Stimulated activated CD8-positive, alpha-beta memory T cell treated with anti-CD3 and anti-CD28 coated beads, Interleukin-7, amount 100 ng/mL, for 1 hour (primary cell): ENCODE measurements at places on chromosomes 1 and 21.

DNA sequence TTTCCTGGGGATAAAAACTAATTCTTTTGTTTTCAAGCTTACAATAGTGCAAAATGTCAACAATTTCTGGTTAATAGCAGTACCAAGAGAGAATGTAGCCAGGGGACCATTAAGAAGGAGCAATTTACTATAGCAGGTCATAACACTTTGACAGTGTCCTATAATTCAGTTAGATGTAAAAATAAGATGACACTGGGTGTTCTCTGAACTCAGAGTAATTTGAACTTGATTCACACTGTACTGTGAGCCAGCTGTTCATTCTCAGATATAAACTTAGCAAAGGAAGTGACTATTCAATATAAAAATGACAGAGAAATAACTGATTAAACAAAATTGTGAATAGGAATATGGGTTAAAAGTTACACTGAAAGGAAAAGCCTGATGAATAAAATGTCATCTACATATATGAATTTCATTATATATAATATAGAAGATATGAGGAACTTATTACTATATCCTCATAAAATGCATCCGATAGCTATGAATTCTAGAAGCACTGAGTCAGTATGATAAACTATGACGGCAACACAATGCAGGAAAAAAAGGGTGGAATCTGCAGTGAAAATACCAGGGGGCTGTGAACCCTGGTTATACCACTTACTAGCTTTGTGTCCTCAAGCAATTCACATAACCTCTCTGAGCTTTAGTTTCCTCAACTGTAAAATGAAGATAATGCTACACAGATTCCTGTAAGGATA, 135.9 kb downstream of the ACBD6 start:
- no peak for DNase-seq

GRCh38 chr1:41689139-41689538, 204.7 kb upstream of the EDN2 start:
- DNase-seq, result no peak

DNA sequence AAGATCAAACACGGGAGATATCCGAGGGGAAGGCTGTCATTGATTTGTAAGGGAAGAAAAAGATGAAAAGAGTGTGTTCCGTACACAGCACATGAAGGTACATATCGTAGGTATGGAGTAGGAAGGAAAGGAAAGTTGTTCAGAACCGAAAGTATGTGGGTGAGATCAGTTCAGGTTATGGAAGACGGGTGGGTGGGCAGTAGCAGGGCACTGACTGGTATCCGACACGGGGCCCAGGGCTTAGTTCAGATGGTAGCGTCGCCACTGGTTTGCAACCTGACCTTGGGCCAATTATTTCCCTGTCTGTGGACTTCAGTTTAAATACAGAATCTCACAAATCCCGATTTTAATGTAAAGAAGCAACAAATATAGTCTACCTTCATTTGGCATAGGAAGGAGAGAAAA, 27.8 kb upstream of the A3GALT2 start:
- DNase-seq, result no peak

DNA sequence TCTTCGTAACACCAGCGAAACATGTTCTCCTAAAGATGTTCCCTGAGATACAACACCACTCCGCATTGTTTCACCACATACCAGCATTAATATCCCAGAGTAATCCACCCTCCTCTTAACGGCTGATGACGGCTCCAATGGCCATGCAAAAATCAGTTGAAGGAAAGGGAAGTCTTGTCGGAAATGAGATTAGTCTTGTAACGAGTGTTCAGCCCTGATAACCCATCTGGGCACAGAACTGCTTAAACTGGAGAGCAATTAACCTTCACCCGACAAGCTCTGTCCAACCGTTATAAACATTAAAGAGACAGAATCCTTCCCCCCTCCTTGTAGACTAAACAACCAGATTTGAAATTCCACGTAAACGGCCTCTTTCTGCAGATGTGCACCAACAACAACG, 21.9 kb downstream of the ERG start:
- DNase-seq, result no peak

GRCh38 chr1:116868385-116868784, 41.3 kb upstream of the PTGFRN start:
- DNase-seq, result no peak

DNA sequence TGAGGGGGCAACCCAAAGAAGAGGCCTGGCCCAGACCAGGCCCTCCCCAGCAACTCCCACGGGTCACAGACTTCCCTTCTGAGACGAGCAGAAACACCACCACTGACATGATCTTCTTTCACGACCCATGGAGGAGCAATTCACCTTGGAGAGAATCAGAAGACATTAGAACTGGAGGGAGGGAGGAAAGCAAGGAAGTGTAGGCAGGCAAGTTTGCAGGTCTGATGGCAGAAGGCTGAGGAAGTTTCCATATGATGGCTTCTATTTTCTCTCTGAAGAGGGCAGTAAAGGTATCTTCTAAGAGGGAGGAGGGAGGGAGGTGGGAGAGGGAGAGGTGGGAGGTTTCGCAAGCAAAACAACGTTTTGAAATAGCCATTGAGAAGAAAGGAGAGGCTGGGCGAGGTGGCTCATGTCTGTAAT, 1.4 kb upstream of the UBXN10 start:
- no peak for DNase-seq

- DNase-seq, result no peak
These were observed 250.3 kb downstream of the PTPRC start for GRCh38 chr1:198889101-198889500.

- no peak for DNase-seq
These were observed 111.7 kb downstream of the EPHB2 start for GRCh38 chr1:22822371-22822770.

GRCh38 chr1:199041173-199041914, 402.5 kb downstream of the PTPRC start:
- DNase-seq, result no peak

DNA sequence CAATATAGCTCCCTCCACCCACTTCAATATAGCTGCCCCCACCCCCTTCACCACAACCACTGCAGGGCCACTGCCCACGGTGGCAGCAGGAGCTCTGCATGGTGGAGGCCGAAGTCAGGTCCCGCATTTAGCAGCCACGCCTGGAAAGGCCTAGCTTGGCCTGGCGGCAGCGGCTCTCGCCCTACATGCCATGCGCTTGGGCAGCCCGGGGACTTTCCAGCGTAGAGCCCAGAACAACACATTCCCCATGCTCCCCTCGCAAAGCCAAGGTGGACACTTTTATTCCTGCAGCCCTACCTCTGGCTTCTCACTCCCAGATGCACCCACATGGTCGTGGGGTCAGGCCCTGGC, 37.1 kb downstream of the LHX4 start:
- DNase-seq, result no peak

GRCh38 chr1:224251741-224252146, 68.7 kb downstream of the DEGS1 start:
- no peak for DNase-seq

DNA sequence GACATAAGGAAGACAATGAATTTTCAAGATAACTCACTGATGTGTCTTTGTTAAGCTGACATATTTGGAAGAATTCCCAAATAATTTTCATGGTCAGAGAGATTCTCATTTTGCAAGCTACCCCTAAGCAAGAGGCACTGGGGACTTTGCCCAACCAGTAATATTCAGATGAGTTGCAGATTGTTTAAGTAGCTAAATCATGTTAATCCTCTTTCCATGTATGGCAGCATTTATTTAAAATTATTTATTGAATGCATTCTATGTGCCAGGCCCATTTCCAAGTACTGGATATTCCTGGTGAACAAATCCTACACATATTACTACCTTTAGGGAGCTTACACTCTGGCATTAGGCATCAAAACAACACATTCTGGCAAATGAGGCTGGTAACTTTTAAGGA, 56.5 kb upstream of the BACH1 start:
- DNase-seq, result no peak

- DNase-seq, result no peak
These were observed 39.5 kb downstream of the TOR3A start for GRCh38 chr1:179121159-179121938.

DNA sequence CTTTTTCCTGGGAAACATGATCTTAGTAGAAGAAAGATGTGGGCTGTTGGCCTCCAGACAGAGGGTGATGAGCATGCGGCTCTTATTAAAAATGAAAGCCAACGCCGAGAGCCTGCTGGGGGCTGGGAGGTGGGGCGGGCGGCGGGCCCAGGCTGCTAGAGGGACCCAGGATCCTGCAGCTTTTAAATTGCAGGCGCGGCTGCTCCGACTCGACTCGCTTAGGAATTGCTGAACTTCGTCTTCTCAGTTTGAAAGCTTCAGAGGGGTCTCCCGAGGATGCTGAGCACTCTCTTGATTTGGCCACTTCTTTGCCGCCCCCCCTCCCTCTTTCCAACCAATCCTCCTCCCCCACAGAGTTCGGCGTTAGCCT, 1.2 kb downstream of the AGPAT3 start:
- DNase-seq, result no peak

DNA sequence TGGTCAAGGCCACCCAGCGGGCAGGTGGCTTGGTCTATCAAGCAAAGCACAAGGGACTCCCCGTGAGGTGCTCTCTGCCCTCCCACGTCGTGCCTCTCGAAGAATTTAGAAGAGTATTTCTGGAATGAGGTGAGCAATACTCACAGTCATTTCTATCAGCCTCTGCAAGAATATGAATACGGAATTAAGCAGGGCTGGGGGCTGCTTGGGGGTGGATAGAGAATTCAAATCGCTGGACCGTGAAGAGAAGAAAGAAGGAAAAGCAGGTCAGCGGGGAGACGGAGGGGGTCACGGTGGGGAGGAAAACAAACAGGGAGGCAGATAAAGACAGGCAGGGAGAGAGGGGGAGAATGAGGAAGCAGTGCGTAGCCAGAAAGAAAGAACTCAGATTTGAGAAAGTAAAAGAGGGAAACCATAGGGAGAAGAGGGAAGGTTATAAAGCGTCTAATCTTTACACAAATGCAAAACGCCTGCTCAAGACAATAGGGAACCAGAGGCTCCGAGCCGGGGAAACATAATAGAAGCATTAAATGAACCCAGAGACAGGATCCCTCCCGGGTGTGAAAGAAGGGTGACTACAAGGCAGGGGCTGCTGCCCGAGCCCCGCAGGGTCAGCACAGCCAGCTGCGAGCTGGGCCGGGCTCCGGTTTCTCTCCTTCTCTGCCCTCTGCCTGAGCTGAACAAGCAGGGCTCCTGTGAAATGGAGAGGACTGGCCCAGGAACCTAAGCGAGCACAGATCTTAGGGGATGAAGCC, 2.1 kb upstream of the EDN2 start:
- DNase-seq, result no peak

GRCh38 chr1:153842006-153842471, 66.8 kb downstream of the SLC27A3 start:
- DNase-seq, result no peak

GRCh38 chr1:54866801-54867716, 19.9 kb downstream of the DHCR24 start:
- no peak for DNase-seq

DNA sequence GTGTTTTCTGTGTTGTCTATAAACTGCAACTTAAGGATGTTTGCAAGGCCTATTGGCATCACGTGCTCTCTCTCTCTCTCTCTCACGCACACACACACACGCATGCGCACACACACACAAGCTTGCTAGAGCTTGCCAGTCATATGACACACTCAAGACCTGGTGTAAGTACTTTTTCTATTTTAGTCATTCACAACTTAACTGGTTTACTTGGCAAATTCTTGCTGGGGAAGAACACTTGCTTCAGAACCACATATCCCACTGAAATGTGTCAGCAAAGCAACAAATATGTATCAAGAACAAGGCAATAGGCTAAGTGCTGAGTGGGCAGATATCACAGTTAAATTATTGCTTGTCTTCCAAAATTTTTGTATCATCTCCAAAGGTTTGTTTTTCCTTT, 107.8 kb downstream of the DISC1 start:
- DNase-seq, result no peak

DNA sequence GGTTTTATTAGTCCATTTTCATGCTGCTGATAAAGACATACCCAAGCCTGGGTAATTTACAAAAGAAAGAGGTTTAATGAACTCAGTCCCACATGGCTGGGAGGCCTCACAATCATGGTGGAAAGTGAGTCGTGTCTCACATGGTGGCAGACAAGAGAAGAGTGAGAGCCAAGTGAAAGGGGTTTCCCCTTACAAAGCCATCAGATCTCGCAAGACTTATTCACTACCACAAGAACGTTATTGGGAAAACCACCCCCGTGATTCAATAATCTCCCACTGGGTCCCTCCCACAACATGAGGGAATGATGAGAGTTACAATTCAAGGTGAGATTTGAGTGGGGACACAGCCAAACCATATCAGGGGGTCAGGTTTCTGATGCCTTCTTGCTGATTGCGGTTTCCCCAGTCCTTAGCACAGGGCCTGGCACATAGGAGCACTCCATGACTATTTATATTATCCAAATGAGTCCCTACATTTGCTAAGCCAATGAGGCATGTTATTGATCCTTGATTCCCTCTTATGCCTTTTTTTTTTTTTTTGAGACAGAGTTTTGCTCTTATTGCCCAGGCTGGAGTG, 35.3 kb upstream of the PAXBP1 start:
- no peak for DNase-seq

DNA sequence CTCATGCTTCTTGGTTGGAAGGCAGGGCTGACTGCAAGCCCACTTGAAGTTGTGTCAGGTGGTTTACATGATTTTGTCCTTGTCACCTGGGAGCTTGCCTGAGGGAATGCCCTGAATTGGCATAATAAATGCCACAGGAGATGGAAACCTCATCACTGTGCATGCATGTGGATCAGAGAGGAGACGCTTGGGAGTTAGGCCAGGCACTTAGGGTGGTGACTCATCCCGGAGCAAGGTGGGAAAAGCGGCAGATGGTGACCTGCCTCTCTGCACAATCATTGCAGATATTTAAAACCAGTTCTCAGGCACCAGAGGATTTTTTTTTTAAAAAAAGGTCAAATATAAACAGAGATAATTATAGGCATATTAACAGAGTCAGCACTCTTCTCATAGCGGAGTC, 202.2 kb upstream of the KIAA0040 start:
- no peak for DNase-seq
